Caco-2 (cell line): ENCODE measurements at places on chromosomes 7 and 10. TPM values are rescaled to one million over a fixed set of nuclear protein-coding genes. Genes with fewer than 3 reads are reported as not detected.
A peak's percentile ranks its signal among the peaks of the same experiment; 100 is the strongest.

Gene DDC
- total RNA-seq, result 75.9 and 87.0 TPM in 2 replicates

DNA sequence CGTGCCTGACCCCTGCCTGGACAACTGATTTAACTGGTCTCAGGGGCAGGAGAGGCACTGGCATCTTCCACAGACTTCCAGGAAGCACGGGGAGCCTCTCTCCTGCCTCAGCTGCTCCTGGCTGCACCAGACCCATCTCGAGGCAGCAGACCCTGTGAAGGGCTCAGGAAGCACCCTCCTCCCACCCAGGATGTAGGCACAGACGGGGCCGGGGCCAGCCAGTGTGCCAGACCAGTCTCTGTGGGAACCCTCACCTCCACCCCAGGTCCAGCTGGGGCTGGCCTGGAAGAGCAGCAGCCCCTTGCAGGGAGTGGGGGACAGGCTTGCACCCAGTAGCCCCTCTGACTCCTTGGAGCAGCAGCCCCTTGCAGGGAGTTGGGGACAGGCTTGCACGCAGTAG lies 56.3 kb downstream of the RASGEF1A start:
- no peaks in the 10 kb centered on the region for H3K4me1 ChIP-seq
- no peaks in the 10 kb centered on the region for H3K27me3 ChIP-seq
- no peak overlapping the region for H3K4me3 ChIP-seq
- no peak for DNase-seq
- H3K27ac ChIP-seq, result no peak overlapping the region
- H3K36me3 ChIP-seq, result no peaks in the 10 kb centered on the region

Gene CYP3A7
- not detected in 2 replicates for total RNA-seq

Gene ACBD7
- 9.7 and 13.9 TPM in 2 replicates for total RNA-seq

Gene ITGA8
- total RNA-seq, result not detected in 2 replicates

GRCh38 chr10:27743012-27743876 lies 2.4 kb downstream of the MKX start:
- H3K27me3 ChIP-seq, result peaks cover 11% of the 10 kb centered on the region
- DNase-seq, result peak; percentile 58
- H3K4me1 ChIP-seq, result peaks cover 25% of the 10 kb centered on the region
- H3K36me3 ChIP-seq, result no peaks in the 10 kb centered on the region

Gene GHRHR
- not detected in 2 replicates for total RNA-seq

DNA sequence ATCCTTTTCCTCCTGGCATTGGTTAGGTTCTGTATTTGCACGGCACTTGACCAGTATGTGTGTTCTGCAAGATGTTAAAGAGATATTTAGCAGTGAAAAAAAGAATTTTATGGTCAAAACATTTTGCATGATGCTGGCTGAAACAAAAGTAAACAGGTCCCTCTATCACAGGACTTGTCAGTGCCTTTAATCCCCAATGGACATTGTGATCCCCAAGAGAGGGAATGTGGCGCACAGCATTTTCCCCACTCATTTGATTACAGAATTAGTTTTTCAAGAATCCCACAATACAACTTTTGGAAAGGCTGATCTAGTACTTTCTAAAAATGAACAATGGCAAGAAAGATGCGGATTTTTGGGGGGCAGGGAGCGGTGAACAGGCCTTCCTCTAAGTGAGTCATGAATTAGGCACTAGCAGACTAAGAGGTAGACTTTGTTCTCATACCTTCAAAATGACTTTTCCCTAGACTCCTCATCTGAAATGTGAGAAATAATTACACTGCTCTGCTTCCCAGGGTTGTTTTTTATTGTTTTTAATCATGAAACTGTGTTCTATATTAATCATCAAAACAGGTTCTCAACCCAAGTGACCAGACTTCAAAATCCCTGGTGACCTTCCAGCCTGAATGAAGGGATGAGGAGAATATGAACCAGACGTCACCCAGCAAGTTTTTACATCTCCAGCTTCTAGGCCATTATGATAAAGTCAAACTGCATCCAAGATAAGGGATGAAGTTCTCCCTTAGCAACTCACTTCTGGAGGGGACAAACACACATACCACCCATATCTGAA lies 8.6 kb downstream of the FBXW4 start:
- no peaks in the 10 kb centered on the region for H3K36me3 ChIP-seq
- no peak overlapping the region for H3K4me3 ChIP-seq
- H3K27me3 ChIP-seq, result no peaks in the 10 kb centered on the region
- no peaks in the 10 kb centered on the region for H3K4me1 ChIP-seq

- H3K27me3 ChIP-seq, result peaks cover 2% of the 10 kb centered on the region
- DNase-seq, result no peak
- H3K27ac ChIP-seq, result no peak overlapping the region
- no peaks in the 10 kb centered on the region for H3K4me1 ChIP-seq
- no peaks in the 10 kb centered on the region for H3K36me3 ChIP-seq
Measured at GRCh38 chr10:126474031-126474430, 85.8 kb upstream of the ADAM12 start.

Gene AGR2
- 343 and 467 TPM in 2 replicates for total RNA-seq
